ENCODE measurements at places on chromosomes 16 and 17. TPM values are rescaled to one million over a fixed set of nuclear protein-coding genes. Genes with fewer than 3 reads are reported as not detected.

Gene TBC1D3I
- polyA plus RNA-seq: not detected

Gene MYO15A
- polyA plus RNA-seq: 0.35 TPM

Gene DCAF7
- 67.7 TPM for polyA plus RNA-seq

Gene TAF1C
- polyA plus RNA-seq: 7.1 TPM

Gene OR3A2
- polyA plus RNA-seq: 0.10 TPM

Gene KRTAP4-9
- not detected for polyA plus RNA-seq

Gene CD300H
- not detected for polyA plus RNA-seq

Gene AATK
- polyA plus RNA-seq: 0.16 TPM

Gene CFAP119
- 0.23 TPM for polyA plus RNA-seq

Gene UTS2R
- polyA plus RNA-seq: not detected

Gene KRTAP3-1
- polyA plus RNA-seq: not detected
